ENCODE measurements at places on chromosomes 7 and 10. TPM values are rescaled to one million over a fixed set of nuclear protein-coding genes. Genes with fewer than 3 reads are reported as not detected.

Gene OR2A42
- total RNA-seq, result not detected

Gene OR2A12
- not detected for total RNA-seq

Gene GNGT1
- not detected for total RNA-seq

Gene CDH23
- total RNA-seq, result 1.6 TPM

DNA sequence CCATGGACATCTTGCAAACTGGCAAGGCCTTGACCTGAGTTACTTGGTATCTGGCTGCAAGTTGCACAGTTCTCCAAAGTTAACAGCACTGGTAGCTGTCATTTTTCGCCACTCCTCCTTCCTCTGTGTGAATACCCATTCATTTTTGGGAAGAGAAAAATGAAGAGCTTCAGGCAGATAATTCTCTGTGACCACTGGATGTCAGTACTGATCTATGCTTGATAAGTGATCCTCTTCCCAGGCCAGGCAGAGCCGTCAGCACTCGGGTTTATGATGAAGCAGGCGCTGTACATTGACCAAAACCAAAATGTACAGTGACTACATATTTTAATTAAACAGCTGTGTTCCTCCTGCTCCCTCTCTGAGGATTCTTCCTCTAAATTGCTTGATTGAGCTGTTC, 55.9 kb upstream of the PDZD8 start:
- DNase-seq, result no peak

- no peak for DNase-seq
These were observed 95.8 kb downstream of the MACC1 start for GRCh38 chr7:20121404-20121803.

- no peak for DNase-seq
These were observed 186.2 kb downstream of the CFTR start for GRCh38 chr7:117666031-117666430.

DNA sequence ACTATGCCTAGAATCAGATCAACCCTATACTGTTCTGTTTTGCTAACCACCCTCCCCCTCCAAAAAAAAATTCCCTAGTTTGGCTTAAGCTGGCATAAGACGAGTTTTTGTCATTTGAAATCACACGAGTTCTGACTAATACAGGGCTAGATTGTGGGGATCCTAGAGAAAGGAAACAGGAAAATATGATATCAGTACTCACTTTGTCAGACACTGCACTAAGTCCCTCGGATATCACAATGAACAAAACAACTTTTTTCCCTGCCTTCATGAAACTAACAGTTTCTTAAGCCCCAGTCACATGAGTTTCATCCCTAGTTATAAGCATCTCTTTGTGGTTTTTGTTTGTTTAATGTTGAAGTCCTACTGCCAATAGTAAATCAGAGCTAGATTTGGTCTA, 118.5 kb downstream of the ITGB8 start:
- DNase-seq, result no peak

DNA sequence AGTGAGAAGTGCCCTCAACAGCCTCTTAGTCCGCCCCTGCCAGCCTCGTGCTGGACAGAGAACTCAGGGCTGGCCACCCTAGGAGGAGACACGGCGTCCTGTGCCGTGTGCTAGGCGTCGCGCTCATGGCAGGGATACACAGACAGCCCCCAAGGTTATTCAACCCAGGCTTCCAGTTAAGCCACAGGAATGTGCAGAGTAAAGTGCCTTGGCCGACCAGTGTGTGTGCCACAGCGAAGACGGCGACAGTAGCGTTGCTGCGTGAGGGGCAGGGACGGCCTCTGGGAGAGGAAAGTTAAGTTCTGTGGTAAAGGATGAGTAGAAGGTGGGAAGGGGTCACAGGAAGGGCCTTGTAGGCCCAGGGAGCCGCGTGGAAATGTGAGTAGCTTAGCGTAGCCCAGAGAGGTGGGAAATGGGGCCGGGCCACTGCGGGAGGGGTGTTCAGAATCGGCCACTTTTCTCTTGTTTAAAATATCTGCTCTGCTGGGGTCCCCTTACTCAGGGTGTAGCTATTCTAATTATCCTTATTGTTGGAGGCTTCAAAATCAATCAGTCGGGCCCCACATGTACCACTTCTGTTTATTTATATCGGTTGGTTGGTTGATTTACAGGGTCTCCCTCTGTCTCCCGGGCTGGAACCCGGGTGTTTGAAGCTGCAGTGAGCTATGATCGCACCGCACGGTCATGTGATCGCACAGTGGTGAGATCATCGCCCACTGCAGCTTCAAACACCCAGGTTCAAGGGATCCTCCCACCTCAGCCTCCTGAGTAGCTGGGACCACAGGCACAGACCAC, 24.5 kb downstream of the TMEM120A start:
- no peak for DNase-seq

DNA sequence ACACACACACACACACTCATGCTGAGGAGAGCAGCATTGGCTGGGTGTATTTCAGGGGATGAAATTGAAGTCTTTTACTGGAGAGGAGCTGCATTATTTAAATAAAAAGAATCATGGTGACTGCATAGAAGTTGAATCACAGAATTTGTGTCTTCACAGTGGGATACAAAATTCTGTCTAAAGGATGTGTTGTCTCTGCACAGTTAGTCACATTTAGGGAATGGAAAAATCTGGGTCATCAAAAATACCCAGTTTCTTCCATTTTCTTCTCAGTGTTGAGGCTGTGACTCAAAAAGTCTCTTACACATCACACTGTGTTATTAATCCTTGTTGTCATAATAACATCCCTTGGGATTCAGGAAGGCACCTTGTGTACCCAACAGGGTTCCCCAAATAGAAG, 10.9 kb downstream of the PAPSS2 start:
- no peak for DNase-seq

GRCh38 chr7:68414631-68415425, 1183.4 kb upstream of the AUTS2 start:
- no peak for DNase-seq

- no peak for DNase-seq
These were observed 1373.9 kb upstream of the CELF2 start for GRCh38 chr10:9643782-9644181.

DNA sequence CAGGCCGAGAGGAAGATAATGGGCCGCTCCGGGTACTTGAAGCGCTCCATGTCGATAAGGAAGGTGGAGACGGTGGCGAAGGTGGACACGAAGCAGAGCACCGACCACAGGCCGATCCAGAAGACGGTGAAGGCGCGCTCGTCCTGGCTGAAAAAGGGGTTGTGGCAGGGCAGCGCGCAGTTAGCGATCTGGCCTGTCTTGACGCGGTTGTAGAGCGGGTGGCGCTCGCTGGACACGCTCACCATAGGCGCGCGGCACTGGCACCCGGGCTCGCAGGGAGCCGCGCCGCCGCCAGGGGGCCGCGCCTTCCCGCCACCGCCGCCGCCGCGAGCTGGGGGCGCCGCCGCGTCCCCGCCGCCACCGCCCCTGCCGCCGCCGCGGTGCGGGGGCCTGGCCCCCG, 1.6 kb downstream of the FZD8 start:
- peak; percentile 25 for DNase-seq

DNA sequence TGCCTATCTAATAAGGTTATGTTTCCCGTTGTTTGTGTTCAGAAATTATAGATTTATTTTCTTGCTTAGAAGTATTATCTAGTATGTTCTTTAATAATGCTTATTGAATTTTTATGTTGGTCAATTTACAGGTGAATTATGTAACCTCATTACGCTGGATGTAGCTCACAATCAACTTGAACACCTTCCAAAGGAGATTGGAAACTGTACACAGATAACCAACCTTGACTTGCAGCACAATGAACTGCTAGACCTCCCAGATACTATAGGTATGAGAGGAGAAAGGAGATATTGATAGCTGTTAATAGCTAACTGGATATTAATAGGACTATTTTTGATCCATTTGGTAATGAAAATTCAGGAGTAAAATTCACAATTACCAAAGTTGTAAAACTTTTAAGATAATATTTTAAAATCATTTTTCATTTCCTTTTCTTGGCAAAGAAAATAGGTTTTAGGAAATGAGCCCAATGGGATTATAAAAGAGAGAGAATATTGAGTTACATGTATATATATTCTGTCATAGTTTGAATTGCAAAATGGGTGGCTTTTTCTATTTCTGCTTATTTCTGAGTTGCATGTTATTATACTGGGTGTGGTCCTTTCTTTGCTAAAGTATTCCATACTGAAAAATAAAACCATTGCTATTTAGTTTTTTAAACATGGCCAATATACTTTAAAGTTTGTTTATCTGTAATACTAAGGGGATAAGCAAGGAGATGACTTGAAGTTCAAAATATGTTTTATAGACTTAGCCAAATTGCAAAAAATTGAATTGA, 66.3 kb downstream of the SHOC2 start:
- DNase-seq, result no peak

DNA sequence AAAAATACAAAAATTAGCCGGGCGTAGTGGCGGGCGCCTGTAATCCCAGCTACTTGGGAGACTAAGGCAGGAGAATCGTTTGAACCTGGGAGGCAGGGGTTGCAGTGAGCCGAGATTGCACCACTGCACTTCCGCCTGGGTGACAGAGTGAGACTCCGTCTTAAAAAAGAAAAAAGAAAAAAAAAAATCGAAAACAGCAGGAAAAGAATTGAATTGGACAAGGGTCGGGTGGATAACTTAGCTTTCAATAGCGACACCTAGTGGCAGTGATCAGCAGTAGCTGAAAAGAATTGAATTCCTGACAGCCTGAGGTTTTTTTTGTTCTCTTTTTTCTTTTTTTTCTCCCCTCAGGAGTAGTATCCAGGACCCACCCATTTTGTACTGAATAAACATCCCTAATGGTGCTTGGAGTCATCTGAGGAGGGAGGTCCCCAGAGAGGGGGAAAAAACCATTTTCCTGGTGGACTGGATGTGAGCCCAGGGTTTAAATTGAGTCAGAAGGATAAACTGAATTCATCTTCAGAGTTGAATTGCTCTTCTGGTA, 55.1 kb downstream of the CYCS start:
- DNase-seq, result peak; percentile 57

- no peak for DNase-seq
These were observed 70.7 kb downstream of the PRKAG2 start for GRCh38 chr7:151806204-151806603.

GRCh38 chr10:11444531-11445228, 166.8 kb downstream of the USP6NL start:
- DNase-seq, result no peak

GRCh38 chr10:30755441-30755953, 125.9 kb upstream of the LYZL2 start:
- DNase-seq, result no peak

Data from activated naive CD4-positive, alpha-beta T cell treated with anti-CD3 and anti-CD28 coated beads for 36 hours (primary cell).